ENCODE measurements at places on chromosomes 1 and 21. TPM values are rescaled to one million over a fixed set of nuclear protein-coding genes. Genes with fewer than 3 reads are reported as not detected.

Gene IFI44L
- total RNA-seq, result 23.9 TPM

Gene TSNAX
- total RNA-seq, result 33.5 TPM

- no peak for DNase-seq
Measured at GRCh38 chr1:186628910-186629309, 51.3 kb downstream of the PTGS2 start.

DNA sequence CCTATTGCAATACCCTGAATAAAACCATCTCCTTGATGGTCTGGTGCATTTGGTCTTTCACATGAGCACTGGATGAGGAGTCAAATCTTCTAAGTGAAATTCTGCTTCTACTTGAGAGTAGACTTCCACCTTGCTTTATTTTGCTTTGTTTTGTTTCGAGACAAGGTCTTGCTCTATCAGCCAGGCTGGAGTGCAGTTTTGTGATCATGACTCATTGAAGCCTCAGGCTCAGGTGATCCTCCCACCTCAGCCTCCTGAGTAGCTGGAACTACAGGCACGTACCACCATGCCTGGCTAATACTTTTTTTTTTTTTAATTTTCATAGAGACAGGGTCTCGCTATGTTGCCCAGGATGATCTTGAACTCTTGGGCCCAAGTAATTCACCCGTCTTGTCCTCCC is 65.8 kb upstream of the F3 start:
- no peak for DNase-seq

Measured in CD4-positive, alpha-beta T cell (primary cell).